EL (cell line): ENCODE measurements at places on chromosomes 1 and 21.

DNA sequence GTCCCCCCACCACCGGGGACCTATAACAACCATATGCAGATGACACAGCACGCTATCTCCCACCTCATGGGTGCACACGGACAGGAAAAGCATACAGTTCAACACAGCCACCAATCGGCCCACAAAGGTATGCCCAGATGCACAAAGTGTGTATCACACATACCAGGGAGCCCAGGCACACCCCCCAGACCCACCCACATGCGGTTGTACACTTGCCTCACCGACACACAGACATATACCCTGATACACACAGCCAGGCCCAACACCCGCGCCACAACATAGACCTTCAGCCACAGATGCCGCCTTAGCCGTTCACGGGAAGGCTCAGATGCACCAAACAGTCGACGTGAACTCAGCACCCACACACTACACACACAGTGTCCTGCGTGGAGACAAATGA is 5.5 kb downstream of the CROCC start:
- DNase-seq, result no peak

DNA sequence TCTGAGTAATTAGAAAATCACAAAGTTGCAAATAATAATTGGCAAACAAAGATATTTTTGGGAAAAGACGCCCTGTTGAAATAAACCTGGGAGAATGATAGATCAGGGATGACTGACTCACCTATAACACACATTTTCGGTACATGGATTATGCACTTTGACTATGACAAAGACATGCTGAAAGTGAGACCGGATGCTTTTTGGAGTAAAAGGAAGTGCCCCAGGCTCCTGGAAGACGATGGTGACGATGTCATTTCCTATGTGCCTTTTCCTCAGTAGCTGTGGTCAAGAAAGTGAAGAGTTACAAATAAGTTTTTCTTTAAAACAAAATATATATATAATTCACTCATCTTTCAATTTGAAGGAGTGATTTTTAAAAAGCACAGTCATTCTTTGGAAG is 158.7 kb downstream of the SIPA1L2 start:
- peak; percentile 56 for DNase-seq

DNA sequence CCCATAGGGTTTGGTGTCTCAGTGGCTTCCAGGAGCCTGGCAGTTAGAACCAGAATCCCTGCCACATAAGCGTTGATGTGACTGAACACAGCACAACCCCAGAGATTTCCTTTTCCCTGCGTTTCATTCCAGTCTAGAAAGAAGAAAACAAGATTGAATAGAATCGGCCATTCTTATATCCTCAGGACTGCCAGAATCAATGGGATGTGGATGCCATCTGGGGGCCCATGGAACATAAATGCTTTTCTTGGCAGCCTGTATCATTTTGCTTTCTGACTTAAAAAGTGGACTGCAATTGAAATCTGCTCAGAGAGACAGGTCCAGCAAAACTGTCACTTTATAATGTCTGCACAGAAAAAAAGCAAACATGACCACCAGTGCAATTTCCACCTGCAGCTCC is 80.3 kb downstream of the DISC1 start:
- no peak for DNase-seq

GRCh38 chr1:223143537-223144248 is 645 bp upstream of the TLR5 start:
- no peak for DNase-seq

GRCh38 chr1:221687836-221688487 is 53.9 kb downstream of the DUSP10 start:
- DNase-seq, result no peak

DNA sequence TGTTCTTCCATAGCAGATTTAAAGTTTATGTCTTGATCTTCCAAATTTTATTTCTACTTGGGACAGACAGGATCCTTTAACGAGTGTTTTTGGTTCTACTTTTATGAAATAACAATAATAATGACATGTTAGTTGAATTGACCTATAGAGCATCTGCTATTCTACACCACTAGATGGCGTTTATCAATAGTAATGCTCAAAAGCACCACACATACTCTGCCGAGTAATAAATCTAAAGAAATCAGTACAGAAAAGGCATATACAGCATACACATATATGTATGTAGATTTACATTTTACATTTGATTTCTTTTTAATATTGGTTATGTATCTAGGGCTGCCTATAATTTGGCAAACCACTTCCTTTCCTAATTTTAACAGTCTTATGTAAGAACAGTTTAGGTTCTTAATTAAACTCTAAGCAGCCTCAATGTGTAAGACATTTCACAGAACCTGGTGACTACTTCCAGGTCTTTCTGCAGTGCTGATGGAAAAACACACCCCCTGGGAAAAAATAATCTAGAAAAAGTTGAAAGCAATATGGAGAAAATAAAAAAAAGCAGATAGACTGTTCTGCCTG is 5.9 kb upstream of the SIPA1L2 start:
- DNase-seq, result peak; percentile 50

DNA sequence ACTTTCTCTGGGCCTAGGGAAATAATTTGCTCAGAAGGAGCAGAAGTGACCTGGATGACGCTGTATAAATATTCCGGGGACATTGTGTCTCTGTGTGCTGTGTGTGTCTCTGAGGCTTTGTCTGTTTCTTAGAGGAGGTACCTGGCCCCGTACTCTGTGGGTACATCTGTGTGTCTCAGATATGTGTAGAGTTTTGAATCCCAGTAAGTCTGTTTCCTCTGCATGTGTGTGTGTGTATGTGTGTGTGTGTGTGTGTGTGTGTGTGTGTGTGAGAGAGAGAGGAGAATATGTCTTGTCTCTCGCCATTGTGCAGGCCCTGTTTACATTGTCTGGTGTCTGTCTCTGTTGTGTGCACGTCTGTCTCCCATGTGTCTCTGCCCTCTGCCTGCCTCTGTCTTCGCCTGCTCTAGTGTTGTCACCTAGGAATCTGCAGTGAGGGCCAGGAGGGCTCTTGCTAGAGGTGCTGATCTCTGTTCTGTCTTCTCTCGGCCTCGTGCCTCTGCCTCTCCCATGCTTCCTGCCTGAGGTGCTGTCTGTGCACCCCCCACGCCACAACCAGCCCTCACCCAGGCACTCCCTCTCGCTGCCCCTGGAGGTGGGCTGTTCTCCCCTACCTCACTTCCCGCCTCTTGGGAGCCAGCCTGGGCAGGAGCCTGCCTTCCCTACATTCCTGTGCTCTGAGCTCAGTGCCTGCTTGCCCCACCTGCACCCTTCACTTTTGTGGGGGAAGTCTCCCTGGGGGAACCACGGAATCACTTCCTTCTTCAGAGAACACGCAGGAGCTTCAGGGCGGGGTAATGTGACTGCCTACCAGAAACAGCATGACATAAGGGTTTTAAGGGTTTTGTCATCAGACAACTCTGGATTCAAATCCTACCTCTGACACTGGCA is 5.9 kb downstream of the MAP7D1 start:
- peak; percentile 49 for DNase-seq

DNA sequence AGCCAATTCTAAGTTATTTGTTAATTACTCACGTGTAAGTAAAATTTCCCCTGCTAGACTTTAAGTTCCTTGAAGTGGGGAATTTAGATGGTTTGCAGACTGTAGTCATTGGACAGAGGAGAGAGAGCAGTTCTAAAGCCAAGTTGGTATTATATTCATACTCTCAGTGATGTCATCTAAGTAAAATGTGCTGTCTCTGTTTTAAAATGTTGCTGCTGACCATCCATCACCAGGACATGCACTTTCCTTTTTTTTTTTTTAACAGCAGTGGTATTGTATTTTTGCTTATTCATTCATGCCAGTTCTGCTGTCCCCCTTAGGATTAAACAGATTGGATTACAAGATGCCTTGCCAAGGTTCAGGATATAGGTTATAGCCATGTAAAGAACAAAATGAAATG is 2.3 kb downstream of the TTLL7 start:
- DNase-seq, result peak; percentile 73

DNA sequence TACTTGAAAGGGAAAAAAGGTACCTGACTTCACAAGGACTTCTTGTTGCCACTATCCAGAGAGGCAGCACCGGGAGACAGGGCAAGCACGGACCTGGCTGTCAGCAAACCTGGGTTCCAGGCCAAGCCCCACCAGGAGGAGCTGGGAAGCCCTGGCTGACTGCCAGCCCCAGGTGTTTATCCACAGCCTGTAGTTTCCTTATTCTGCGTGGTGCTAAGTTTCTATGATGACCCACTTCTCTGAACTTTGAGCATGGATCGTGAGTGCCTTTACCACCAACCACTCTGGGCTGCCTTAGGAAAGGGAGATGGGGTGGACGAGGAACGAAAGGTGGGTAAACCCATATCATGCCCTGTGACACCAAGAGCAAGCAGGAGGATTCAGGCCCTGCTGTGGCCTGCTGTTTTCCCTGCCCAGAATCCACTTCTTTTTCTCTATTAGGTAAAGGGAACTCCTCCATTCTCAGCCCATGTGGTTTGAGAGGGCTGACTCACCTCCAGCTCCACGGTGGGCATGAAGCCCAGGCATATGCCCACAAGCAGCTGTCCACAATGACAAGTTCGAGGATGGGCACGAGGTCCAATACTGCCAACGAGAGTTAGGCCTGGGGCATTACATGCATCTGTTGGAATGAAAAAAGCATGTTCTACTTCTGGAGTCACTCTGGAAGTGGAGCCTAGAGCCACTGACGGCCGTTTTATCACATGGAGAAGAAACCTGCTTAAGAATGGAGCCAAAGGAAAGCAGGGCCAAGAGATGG is 20.3 kb downstream of the TSPAN2 start:
- DNase-seq, result peak; percentile 80

DNA sequence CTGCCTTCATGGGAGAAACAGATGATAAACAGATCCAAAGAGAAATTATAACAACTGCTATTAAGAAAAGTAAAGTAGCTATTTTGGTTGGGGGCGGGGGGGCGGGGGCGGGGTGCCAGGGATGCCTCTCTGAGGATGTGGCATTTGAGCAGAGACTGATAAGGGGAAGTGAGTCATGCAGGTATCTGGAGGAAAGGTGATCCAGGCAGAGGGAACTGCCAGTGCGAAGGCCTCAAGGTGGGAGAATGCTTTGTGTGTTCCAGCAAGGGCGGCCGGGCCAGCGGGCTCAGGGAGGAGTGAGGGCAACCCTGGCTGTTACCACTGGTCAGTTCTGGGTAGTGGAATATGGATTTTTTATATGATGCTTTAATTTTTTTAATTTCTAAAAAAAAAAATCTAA is 7.0 kb upstream of the TNFRSF1B start:
- no peak for DNase-seq

- peak; percentile 6 for DNase-seq
Measured at GRCh38 chr1:7845761-7846160, 7.1 kb downstream of the UTS2 start.

DNA sequence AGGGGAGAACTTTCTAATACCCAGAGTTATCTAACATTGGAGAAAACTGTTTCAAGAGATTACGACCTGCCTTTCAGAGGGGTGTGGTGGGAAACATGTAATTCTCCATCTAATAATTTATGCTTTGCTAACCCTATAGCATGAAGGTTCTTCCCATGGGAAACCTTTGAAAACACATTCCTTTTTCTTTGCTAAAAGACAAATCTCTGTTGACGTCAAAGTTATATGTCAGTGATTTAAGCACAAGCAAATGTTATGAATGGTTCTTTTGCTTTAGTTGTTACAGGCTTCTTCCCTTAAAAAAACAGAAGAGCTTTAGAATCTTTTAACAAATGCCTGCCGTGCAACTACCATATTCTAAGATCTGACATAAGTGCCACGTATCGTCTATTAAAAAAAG is 19.2 kb downstream of the FMO2 start:
- no peak for DNase-seq

DNA sequence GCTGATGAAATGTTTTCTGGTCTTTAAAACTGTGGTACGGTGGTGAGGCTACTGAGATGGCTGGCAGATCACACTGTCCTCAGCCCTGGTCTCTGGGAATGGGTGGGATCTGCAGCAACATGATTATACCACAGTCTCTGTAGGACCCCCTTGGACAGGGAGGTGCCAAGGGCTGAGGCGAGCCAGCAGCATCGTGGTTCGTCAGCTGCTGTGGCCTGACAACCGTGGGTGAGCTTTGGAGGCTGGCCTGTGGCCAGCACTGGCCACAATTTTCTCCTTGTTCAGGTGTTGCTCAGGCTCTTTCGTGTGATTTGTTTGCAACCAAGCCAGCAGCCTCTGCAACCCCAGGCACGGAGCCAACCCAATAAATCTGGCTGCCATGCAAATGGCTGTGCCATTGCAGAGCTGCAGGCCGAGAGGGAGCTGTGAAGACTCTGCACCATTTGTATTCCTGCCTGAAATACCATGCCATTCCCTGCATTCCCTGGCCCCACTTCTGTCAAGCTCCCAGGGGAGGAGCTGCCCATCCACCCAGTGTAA is 70.9 kb downstream of the PCP4 start:
- DNase-seq, result no peak

DNA sequence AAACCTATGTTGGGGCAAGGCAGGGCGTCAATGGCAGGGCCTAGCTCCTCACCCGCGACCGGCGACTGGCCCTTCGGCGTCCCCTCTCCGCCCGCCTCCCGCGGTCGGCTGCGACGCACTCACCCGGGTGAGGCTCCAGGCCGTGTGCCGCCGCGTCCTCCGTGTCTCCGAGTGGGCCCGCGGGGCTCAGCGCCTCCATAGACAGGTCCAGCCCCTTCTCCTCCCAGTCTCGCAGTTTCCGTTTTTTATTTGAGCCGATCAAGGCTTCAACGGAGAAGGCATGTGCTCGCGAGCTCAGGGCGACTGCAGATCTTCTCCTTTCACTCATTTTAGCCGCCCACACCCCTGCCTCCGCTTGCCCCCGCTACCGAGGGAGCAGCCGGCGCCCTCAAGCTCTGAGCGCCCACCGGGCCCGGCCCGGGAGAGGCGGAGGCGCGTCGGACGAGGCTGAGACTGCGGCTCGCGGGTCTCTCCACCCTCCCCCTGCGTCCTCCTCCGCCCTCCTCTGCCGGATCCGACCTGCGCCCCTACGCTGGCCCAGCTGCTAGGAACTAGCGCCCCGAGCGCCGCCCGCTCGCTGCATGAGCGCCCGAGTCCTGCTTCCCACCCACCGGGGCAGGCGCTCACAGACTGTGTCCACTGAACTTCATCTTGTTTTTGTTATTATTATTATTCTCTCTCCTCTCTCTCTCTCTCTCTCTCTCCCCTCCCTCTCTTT is 516 bp downstream of the TBX15 start:
- DNase-seq, result peak; percentile 70

GRCh38 chr1:111476761-111477309 is 3.1 kb downstream of the C1orf162 start:
- DNase-seq, result no peak

- DNase-seq, result no peak
Measured at GRCh38 chr1:60065199-60065598, 8.4 kb downstream of the C1orf87 start.

DNA sequence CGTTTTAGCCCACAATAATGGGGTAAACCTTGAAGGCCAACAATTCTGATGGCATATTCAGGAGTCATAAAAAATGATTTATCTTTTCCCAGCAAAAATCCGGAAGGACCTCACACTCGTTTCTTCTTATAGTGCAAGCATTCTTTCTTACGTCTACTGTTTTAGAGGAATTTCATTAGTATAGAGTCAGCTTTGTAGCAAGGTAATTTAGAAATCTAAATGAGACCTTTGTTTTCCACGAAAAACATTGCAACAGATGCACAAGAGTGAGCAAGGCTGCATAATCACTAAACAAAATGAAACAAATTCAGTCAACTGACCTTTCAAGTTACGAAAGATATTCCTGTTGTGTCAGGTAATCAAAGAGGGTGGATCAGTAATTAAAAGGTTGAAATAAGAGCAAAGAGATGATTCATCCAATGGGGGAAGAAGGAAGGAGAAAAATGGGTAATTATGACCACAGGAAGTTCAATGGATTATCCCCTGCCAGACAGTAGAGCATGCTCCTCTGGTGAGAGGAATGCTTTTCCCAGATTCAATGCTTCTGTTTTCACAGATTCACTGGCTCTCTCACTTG is 560 bp upstream of the CSDE1 start:
- peak; percentile 8 for DNase-seq
